ENCODE measurements at places on chromosomes 6 and 20.
A peak's percentile ranks its signal among the peaks of the same experiment; 100 is the strongest.

DNA sequence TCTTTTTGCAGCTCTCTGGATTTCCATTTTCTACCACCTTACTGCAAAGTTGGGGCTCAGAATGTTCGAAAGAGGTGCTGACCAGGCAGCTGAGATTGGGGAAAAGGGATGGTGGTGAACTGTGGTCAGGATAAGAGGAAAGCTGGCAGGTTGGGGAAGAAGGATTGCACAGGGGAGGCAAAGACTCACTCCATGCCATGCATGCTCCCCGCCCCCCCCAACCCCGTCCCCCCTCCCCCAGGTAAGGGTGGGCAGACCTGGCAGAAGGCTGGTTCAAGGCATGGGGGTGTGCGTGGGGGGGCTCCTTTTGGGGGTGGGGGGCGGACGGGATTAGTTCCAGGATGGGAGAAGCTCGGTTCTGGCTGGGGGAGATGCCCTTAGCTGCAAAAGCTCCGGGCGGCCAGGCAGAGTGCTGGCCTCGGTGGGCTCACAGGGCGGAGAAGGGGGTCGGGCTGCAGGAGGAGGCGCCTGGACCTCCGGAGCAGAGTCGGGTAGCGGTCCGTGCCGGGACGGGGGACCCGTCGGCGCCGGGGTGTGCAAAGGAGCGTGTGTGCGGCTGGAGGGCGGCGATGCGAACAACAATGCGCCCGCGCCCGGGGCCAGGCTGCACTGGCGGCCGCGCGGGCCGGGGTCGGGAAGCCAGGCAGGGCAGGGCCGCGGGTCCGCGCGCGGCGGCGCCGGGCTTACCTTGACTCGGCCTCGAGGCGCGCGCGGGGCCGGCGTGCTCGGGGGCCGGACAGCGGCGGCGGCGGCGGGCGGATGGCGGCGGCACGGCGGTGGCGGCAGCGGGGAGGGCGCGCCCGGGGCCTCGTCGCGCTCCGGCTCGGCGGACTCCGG, 880 bp downstream of the ADNP start:
- no peak for DNase-seq

DNA sequence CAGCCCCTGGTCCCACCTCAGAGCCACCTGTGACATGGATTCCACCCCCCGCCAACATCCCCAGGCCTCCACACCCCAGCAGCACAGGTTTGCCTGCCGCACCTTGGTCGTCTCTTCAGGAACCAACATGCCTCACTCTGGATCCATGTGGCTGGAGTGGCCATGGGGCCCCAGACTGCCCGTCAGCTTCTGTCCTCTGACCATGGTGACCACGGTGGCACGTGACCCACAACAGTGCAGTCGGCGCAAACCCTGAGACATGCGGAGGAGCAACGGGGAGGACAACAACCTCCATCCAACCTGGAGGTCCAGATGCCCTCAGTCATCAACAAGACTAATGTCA, 85.6 kb downstream of the ANKRD60 start:
- no peak for DNase-seq

DNA sequence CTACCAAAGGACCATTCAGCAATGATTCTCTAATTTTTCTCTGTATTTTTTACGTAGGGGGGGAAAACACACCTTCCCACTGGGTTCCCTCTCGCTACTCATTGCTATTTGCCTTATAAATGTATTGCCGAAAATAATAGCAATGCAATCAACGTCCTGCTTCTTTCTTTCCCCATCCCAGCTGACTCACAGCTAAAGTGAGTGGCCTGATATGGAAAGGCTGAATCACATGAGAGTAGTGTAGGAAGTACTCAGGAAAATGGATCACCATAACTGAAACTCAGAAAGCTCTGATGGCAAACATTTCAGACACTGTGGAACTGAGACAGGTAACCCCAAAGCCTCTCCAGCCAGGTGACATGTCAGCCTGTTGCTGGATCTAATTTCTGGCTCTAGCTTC, 49.3 kb upstream of the SRPK1 start:
- DNase-seq = no peak

- DNase-seq = peak; percentile 77
Measured at GRCh38 chr20:38730989-38731737, 6.9 kb downstream of the SLC32A1 start.

DNA sequence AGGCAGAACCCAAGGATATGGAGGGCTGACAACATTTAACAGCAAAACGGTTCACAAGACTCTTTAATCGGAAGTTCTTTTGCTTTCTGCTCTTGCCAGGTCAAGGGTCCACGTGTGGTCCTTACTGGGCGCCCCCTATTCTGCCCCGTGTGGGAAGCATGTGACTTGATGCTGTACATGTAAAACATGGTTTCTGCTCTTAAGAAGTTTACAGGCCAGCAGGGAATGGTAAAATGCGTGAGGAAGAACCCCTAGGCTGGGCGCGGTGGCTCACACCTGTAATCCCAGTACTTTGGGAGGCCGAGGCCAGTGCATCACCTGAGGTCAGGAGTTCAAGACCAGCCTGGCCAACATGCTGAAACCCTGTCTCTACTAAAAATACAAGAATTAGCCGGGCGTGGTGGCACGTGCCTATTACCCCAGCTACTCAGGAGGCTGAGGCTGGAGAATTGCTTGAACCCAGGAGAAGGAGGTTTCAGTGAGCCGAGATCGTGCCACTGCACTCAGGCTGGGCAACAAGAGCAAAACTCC, 19.3 kb downstream of the ZNF217 start:
- no peak for DNase-seq

DNA sequence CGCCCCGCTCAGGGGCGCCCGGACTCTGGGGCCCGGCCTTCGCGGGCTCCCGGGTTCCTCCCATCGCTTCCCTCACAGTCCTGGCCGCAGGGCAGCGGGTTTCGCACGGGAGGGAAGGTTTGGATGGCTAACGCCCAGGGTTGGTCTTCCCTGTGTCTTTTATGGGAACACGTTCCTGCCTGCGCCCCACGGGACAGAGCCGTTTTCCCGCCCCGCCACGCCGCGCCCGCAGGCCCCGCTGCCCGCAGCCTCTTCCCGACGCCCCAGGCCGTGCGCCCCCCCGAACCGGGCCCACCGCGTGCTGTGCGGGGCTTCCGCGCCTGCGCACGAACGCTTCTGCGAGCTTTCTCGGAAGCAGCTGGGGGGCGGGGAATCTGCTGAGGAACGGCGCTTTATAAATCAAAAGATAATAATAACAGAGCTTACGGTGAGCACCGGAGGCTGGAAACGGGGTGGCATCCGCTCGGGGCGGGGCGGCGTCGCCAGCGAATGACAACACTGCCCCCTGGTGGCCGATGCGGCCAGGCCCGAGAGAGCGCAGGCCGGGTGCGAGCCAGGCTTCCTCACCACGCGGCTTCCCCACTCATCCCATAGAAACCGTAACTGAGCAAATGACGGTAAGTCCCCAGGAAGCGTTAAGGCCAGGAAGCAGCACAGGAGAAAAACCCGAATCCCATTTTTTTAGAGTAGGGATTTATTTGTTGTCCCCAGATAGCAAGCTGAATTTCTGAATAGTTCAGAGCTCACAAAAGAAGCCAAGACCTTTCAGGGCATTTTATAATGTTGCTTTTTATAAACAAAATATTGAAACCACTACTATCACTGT, 116.4 kb downstream of the MYLK4 start:
- DNase-seq = peak; percentile 85
